ENCODE measurements at places on chromosomes 3 and 15.
A peak's percentile ranks its signal among the peaks of the same experiment; 100 is the strongest.

DNA sequence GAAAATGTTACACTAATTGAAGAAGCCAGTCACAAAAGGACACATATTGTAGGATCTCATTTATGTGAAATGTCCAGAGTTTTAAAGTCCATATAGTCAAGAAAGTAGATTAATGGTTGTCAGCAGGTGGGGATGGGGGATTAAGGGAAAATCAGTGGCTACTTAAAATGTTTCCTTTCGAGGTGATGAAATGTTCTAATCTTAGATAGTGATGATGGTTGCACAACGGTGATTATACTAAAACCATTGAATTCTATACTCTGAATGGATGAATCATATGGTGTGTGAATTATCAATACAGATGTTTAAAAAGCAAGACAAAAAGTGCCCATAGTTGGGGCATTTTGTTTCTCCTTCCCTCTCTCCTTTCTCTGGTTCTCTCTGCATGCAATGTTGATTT lies 164.6 kb downstream of the ATG7 start:
- no peak for DNase-seq

- DNase-seq = no peak
Measured at GRCh38 chr3:173340626-173341025, 56.9 kb upstream of the NLGN1 start.

GRCh38 chr15:75842722-75843677 lies at the start of gene UBE2Q2:
Gene UBE2Q2, plus strand, starts transcription at chr15:75843447. Its CDS starts 220 bp downstream, at chr15:75843667.
- DNase-seq = peak; percentile 72

DNA sequence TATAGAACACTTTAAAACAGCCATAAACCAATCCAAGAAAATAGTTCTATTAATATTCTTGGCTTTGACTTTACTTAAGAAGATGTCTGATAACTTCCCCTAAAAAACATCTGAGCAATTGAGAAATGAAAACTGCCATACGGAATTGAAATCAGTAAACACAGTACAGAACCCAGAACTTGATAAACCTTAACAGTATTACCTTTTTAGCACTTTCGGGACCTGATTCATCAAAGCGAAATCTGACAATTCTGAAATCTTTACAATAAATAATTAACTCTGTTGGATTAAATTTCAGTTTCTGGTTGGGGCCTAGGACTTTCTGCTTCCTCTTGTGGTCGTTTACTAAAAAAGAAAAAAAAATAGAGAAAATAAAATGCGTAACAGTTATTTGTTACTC lies 17.3 kb downstream of the MTMR10 start:
- DNase-seq = no peak

DNA sequence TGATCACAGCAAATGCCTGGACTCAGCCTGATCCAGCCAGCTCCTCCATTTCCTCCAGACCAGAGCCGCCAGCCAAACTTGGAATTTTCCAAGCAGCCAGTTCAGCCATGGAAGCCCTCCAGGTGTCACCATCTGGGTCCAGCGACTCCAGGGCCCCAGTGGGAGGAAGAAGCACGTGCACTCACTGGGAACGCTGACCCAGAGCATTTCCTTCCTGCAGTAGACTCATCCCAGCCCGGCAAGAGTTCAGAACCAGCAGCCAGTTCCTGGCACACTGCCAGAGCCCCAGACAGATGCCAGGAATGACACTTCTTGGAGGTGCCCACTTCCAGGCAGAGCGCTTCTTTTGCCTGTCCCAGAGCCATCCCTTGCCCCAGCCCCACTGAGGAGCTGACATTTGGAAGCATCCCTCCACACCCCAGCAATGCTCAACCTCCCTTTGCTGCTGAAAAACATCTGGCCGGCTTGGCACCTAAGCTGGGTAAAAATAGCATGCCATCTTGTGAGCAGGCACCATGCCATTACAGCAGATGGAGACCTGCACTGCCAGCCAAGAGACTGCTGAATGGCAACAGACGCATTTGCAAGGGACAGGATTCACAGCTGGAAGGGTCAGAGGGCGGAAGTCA lies 460.3 kb upstream of the PROK2 start:
- DNase-seq = no peak

DNA sequence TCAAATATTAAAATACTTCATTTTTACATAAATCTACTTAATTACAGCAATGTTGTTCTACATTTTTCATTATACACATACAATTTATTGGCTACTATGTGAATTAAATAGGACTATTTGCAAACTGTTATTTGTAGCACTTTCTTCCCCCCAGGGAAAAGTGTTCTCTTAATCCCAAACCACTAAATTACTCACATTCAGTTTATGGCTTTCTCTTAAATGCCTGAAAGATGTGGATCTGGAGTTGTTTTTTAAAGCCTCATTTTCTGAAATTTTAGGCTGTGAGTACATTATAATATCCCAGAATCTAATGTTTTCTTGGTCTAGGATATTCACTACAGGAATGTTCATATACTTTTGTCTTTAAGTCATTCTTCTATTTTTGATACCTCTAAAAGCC lies 32.7 kb downstream of the PRTG start:
- no peak for DNase-seq

GRCh38 chr3:117540597-117540996 lies 831.0 kb downstream of the TUSC7 start:
- DNase-seq = no peak

GRCh38 chr3:172106989-172107388 lies 67.6 kb downstream of the FNDC3B start:
- no peak for DNase-seq

DNA sequence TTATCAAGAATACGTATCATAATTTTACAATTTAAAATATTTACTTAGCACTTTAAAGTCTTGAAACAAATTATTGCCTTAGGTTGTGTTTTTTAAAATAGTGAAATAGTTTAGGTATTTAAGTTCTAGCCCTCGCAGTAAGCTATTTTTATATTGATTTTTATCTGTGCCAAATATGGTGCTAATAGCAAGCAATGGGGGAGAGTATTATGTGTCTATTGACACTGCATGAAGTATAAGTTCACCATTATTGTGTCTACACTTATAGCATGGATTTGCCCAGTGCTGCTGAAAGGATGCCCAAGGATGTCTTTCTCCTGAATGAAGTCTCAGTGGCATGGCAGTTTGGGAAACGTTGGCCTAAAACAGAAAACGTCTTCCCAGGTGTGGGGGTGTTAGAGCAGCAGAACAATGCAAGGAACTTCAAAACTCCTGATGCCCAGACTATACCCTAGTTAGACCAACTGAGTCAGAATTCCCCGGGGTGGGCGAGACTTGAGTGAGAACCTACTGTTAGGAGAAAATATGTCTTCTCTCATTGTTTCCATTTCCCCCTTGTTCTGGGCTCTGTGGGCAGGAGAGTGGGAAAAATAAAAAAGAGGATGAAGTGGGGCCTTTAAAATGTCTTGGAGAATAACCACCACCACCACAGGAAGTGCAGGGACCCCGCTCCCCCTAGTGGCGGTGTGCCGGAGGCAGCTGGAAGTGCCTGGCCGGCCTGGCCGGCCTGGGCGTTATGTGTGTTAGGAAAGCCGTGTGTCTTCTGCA lies 104.2 kb upstream of the SLC7A14 start:
- peak; percentile 37 for DNase-seq

- no peak for DNase-seq
Measured at GRCh38 chr3:85726241-85726640, 767.5 kb downstream of the CADM2 start.

GRCh38 chr3:90128391-90128790 lies 1021.0 kb downstream of the EPHA3 start:
- no peak for DNase-seq

DNA sequence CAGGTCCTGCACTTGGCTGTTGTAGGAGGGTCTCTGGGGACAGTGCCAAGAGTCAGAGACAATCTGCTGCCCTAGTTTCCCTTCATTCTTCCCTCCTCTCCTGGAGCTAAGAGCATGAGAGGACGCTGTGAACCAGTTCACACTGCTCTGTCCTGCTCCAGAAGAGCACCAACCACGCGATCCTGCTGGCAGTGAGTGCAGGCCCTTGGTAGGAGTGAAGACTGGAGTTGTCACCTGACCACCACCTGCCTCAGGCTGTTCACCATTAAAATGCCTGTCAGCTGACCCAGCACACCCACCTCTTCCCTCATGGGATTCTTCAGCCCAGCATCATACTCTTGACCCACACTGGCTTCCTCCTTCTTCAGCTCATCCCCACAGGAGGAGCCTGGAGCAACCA lies 2.9 kb downstream of the TM6SF1 start:
- DNase-seq = no peak

- DNase-seq = peak; percentile 23
Measured at GRCh38 chr3:20340324-20340928, 154.4 kb upstream of the SGO1 start.

DNA sequence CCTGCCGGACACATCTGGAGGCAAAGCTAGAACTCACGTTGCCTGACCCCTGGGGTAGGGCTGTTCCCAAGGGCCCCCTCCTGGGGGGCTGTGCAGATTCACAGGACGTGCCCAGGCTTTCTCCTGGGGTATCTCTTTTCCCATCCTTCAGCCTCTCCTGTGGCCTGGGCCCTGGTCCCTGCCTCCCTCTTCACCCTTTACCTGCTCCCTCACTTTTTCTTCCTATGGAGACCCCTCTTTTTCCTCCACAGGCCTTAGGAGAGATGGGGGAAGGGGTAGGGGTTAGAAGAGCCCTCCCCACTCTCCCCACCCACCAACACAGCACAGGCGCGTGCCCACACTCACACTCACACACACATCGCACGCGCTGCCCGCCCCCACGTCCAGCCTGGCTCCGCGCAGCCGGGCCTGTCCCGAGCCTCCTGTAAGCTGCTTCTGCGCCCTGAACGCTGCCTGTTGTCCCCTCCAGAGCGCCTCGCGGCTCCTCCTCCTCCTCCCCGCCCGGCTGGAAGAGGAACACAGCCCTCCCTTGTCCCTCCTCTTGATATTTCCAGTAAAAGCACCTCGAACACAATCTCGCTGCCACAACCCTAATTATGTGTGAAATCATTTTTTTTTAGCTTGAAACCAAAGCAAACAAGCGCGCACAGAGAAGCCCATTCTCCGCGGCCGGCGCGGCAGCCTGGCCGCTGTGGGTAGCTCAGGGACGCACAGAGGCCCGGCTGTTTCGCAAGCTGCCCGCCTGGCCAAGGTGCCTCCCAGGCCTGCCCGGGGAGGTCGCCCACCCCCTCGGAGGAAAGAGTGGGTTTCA lies 33.9 kb upstream of the ACAN start:
- no peak for DNase-seq

DNA sequence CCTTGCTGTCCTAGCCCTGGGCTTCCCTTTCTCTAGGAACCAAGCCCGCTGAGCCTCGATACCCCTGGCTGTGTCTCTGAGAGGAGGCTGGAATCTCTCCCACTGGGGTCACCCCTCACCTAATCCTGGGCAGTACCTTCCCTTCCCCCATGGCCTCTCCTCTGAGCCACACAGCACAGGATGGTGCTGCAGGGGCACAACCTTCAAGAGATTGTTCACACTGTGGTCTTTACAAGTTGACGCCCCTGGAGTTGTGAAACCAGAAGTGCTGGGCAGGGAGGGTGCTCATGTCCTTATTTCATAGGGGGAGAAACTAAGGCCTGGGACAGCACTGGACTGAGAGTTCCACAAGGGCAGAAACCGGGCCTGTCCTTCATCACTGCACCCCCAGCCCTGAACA lies 70.9 kb upstream of the TMEM115 start:
- DNase-seq = no peak

GRCh38 chr3:129327510-129327909 lies 48.8 kb downstream of the HMCES start:
- no peak for DNase-seq

GRCh38 chr3:43817825-43818224 lies 127.1 kb downstream of the ABHD5 start:
- no peak for DNase-seq
